ENCODE measurements at places on chromosomes 3 and 15. TPM values are rescaled to one million over a fixed set of nuclear protein-coding genes. Genes with fewer than 3 reads are reported as not detected.

AQR gene
- total RNA-seq: 37.6 TPM

SIAH2 gene
- 46.1 TPM for total RNA-seq

DNAH12 gene
- 11.3 TPM for total RNA-seq

NAALADL2 gene
- 15.6 TPM for total RNA-seq

OIP5 gene
- total RNA-seq: 21.2 TPM

EOGT gene
- total RNA-seq: 22.7 TPM

PTPRG gene
- total RNA-seq: 75.4 TPM

TF gene
- total RNA-seq: 53.1 TPM

LCTL gene
- not detected for total RNA-seq

LYZL4 gene
- 28.7 TPM for total RNA-seq

CPLX3 gene
- 3.7 TPM for total RNA-seq

LRTM1 gene
- total RNA-seq: not detected

NLGN1 gene
- total RNA-seq: 19.2 TPM

PAQR5 gene
- 0.31 TPM for total RNA-seq

NR1I2 gene
- 0.47 TPM for total RNA-seq

GOLGA8G gene
- total RNA-seq: 42.7 TPM

USP19 gene
- total RNA-seq: 82.7 TPM
